ENCODE measurements at places on chromosomes 3 and 15.
A peak's percentile ranks its signal among the peaks of the same experiment; 100 is the strongest.

- no peak for DNase-seq
Measured at GRCh38 chr3:9203317-9203716, 46.1 kb downstream of the SRGAP3 start.

GRCh38 chr3:113532698-113533533, 561 bp downstream of the SIDT1 start:
- peak; percentile 23 for DNase-seq

- no peak for DNase-seq
Measured at GRCh38 chr15:70437882-70438451, 325.4 kb downstream of the UACA start.

DNA sequence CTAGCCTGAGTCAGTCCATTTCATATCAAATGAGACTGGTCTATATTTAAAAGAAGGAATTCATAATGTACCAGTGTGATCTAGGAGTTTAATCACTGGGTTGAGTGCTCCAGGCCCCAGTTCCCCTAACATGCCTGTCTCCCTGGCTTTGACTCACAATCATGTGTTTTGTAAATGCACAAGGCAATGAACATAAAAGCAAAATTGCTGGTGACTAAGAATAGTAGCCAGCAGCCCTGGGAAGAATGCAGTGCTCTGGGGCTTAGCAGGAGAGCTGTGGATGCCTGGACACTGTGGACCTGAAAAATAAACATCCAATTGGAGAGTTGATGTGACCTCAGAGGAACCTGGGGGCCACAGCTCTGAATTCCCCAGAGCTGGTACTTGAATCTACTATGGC, 50.3 kb downstream of the SYNPR start:
- no peak for DNase-seq

GRCh38 chr3:177726807-177727206, 529.5 kb upstream of the TBL1XR1 start:
- DNase-seq = no peak

DNA sequence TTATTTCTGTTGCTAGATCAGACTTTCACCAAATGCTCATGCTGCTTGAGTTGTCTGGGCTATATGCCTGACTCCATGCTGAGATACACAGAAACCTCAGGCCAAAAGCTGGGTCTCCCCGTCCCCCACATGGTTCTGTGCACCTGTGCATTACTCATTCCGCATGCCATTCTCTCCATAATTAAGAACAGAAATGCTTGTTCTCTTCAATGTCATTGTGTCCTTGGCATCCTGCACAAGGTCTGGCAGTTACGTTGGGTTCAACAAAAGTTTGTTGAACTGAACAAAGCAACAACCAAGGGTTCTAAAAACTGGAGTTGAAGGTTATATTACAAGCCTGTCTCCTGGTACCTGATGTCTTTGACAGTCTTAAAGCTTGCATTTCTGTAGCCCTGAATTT, 177.5 kb downstream of the FNDC3B start:
- DNase-seq = no peak

- DNase-seq = no peak
Measured at GRCh38 chr15:84782346-84782745, 34.0 kb downstream of the ZNF592 start.

DNA sequence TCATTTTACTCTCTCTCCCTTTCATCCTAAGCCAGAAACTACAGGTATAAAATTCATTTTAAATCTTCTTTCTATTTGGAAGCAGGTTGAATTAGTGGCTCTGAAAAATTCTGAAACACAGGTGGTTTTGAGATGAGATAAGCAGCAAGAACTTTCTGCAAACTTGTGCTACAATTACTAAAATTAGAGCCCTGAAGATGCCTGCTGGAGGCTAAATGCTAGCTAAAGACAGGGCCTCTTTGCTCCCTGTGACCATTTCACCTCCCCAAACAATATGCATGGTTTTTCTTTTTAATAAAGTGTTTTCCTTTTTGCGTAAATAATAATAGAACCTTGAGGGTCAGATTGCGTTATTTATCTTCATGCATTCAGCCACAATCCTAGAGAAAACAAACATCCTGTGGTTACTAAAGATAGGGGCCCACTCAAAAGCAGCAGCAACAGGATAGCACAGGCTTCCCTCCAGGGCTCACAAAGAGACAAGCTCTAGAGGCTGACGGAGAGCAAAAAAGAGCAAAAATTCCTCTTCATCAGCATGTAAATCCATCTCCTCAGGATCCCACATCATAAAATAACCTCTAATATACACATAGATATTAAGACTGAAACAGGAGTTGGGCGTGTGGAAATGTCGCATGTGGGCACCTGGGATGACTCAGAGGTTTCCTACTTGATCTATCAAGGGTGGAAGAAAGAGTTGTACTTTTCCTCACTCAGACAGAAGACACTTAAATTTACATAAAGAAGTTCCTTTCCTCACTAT, 26.5 kb upstream of the CP start:
- DNase-seq = peak; percentile 64

- no peak for DNase-seq
Measured at GRCh38 chr3:82467051-82467450, 705.6 kb upstream of the GBE1 start.

- DNase-seq = no peak
Measured at GRCh38 chr3:45753095-45753494, 43.2 kb downstream of the SLC6A20 start.

DNA sequence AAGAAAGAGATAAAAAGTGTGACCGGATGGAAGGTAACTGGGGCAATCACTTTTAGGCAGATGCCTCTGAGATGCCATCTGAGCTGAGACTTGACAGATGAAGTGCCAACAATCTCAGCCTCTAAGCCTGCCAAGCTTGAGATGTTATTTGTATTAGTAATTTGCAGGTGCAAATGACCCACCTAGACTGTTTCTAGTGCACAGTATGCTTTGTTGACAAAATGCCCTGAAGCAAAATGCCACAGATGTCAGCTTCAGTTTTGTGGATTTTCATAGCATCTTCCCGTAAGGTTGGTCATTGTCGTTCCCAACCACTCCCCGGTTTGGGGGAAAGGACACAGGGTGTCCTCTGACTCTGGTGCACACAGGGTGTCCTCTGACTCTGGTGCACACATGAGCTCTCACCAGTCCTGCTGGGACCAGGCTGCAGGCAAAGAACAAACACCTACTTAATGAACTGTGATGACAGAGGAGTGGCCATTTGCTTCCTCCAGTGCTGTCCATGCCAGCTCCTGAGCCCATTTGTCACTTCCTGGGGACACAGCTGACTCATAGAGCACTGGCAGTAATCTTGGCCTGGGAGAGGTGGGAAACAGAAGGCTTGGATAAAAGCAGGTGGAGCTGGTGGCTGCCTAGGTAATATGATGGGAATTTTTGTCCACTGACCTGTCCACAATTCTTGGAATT, 16.7 kb upstream of the PPP1R2 start:
- peak; percentile 69 for DNase-seq
